ENCODE measurements at places on chromosomes 6 and 20.

GRCh38 chr20:6942266-6942665 is 174.8 kb downstream of the BMP2 start:
- DNase-seq, result no peak

- no peak for DNase-seq
These were observed 6.4 kb upstream of the CST7 start for GRCh38 chr20:24942679-24943078.

- DNase-seq, result no peak
These were observed 262.9 kb upstream of the BTBD3 start for GRCh38 chr20:11654766-11655165.

GRCh38 chr6:74596588-74596987 is 609.3 kb downstream of the COL12A1 start:
- no peak for DNase-seq

DNA sequence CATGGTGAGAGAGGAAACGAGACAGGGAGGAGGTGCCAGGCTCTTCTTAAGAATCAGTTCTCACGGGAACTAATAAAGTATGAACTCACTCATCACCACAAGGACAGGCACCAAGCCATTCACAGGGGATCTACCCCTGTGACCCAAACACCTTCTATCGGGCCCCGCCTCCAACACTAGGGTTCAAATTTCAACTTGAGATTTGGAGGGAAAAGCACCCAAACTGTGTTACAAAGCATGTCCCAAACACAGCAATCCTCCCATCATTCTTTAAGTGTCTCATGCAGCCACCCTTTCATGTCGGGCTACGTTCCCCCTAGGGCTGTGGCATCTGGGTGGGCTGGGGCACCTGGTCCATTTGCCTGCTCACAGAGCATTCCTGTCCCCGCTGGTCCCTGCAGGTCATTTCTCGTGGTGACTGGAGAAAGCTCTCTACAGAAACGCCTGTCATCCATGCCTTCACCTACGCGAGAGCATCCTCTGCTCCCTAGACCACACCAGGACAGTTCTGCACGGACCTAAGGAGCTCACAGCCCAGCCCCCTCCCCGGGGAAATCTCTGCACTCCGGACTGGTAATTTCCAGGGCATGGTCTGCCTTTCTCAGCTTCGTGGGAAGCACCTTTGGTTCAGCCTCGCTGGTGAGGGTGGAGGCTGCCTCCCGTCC is 79.6 kb downstream of the TTLL2 start:
- DNase-seq, result no peak

GRCh38 chr6:130020073-130020906 is 1.9 kb downstream of the L3MBTL3 start:
- peak; percentile 36 for DNase-seq

DNA sequence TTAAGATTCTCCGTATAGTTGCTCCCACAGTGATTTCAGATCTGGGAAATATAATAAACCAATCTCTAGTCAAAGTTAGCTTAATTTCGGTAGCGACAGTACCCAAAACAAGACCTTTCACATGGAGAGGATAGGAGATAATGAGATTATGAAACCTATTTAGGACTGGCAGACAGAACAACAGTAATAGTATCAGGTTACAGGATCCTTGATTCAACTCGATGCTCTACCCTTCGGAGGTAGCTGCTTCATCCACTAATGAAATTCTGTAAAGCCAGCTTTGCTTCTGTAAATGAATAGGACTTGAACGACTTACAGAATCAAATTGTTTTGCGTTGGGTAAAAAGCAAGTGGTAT is 534 bp upstream of the AKIRIN2 start:
- no peak for DNase-seq

GRCh38 chr6:5305968-5306626 is 44.8 kb downstream of the FARS2 start:
- DNase-seq, result peak; percentile 35

GRCh38 chr20:16684416-16684815 is 45.4 kb upstream of the SNRPB2 start:
- no peak for DNase-seq

DNA sequence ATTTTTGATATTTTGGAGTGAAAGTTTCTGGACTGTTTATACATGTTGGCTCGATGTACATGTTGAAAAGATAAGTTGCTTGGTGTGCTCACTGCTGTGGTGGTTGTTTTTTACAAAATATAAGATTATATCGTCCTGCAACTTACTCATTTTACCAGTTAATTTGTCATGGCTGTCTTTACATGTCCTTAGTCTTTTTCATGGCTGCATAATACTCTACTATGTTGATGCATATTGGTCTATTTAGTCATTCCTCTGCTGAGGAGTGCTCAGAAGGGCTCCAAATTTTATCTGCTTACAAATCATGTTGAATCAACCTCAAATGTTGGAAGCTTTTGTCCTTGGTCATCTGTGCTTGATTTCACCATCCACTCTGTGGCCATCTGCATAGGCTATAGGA is 164.6 kb downstream of the BCKDHB start:
- no peak for DNase-seq

DNA sequence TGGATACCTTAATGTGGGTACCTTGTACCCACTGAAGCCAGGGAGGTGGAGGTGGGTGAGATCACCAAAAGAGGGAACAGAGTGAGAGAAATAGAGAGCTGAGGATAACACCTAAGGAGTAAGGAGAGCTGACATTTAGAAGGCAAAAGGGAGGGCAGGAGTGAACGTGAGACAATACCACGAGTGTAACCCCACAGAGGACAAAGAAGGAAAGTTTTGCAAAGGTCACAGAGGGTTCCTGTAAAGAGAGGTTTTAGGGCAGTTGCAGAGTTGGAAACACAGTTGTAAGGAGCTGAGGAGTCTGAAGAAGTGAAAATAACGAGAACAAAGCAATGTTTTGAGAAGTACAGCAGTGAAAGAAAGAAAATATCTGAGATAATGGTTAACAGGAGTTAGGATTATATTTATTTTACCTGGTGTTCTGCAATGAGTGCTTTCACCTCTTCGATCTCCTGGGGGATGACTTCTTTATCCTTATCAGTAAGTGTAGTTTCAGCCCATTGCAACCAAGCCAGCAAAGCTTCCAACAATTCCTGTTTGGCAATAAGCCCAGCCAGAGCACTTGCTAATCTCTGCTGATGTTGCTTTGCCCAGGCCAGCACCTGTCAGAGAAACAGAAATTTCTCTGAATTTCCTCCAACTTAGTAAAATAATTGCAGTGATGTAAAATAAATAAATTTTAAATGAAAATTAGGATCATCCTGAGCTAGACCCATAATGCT is 166.8 kb downstream of the DST start:
- DNase-seq, result no peak

GRCh38 chr6:156279261-156279969 is 497.8 kb upstream of the ARID1B start:
- DNase-seq, result no peak

- no peak for DNase-seq
These were observed 33.3 kb downstream of the NQO2 start for GRCh38 chr6:3032986-3033385.

DNA sequence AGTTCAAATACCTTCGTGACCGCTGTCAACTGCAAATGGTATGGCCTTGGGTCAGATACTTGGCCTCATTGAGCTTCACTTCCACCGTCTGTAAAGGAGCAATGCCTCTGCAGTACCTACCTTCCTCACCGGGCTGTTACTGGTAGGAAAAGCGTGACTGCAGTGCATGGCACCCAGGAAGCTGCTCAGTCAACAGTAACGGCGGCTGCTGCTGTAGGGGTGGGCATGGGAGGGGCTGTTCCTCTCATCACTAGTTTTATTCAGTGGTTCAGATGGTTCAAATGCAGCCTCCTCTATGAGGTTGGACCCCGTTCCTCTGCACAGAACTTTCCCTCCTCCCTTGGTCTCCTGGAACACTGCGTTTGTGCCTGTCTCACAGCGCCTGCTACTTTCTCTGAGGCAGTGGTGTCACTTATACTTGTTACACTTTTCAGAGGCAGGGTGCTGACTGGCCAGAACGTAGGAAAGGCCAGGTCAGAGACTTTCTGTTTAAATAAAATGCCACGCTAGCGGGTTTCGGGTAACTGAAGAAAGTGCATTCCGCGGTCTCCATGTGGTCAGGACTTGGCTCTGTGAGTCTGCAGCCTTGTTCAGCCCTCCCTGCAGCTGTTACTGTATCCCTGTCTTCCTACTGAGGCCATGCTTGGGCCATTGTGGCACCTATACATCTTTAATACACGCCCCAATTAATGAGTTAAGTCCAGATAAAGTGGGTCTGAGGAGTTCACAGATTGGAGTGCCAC is 279.6 kb downstream of the NRN1 start:
- DNase-seq, result no peak

DNA sequence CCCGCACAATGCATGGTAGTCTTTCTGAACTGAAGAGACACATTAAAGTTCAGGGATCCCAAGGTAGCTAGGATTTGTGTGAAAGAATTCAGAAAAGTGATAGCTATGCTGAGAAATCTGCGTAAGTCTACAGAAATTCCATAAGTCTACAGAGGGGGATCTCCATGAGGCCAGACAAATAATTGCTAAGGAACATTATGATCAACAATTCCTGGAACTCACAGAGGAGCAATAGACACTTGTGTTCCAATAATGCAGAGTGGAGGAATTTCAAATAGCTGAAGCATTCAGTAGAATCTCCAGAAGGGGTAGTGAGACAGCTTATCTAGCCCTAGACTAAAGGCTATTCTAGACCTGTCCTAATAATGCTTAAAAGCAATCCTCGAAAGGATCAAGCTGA is 315.7 kb upstream of the ECI2 start:
- DNase-seq, result no peak

GRCh38 chr6:3592371-3592941 is 135.6 kb upstream of the SLC22A23 start:
- peak; percentile 12 for DNase-seq

- DNase-seq, result no peak
These were observed 6.2 kb downstream of the LATS1 start for GRCh38 chr6:149711711-149712110.

DNA sequence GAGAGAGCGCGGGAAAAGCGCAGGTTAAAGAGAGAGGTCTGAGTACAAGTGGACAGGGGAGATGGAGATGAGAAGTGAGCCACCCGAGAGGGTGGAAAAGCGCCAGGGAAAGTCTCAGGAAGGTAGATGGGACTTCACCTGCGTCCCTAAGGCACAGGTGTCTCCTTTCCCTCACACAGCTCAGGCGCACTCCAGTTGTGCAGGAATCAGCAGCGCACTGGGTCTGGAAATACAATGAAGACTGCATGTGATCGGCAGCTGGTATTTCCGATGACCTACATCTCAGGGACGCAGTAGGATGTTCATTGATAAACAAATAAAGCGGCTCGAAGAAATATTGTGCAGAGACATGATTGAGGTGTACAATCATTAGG is 432 bp upstream of the KHDRBS2 start:
- DNase-seq, result no peak

- no peak for DNase-seq
These were observed 3.9 kb downstream of the ZMYND8 start for GRCh38 chr20:47352332-47353238.

GRCh38 chr6:134619789-134620188 is 301.9 kb upstream of the SGK1 start:
- no peak for DNase-seq

GRCh38 chr6:23505026-23505425 is 621.0 kb upstream of the NRSN1 start:
- no peak for DNase-seq

GRCh38 chr6:4372866-4373265 is 237.5 kb upstream of the ECI2 start:
- DNase-seq, result no peak

DNA sequence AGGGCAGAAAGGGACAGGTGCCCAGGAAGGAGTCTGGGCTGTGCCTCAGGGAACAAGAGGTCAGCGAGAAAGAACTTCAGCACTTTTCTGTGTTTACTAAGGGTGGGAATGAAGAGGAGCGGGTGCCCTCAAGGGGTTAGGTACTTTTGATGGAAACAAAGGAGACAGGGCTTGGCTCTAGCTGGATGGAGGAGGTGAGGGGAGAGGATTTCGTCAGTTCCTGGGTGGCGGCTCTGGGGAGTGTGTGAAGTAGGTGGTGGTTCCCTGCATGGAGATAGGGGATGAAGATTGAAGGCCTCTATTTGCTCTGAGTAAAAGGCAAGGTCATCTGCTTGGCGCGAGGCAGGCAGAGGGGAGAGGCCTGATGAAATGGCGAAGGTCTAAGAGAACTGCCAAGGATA is 40.0 kb upstream of the ANKRD60 start:
- DNase-seq, result no peak

GRCh38 chr6:44020148-44020547 is 107.1 kb downstream of the MRPL14 start:
- no peak for DNase-seq

GRCh38 chr6:30013291-30013922 is 47.7 kb upstream of the POLR1H start:
- peak; percentile 16 for DNase-seq

- DNase-seq, result no peak
These were observed 33.1 kb upstream of the MPC1 start for GRCh38 chr6:166415833-166416347.

DNA sequence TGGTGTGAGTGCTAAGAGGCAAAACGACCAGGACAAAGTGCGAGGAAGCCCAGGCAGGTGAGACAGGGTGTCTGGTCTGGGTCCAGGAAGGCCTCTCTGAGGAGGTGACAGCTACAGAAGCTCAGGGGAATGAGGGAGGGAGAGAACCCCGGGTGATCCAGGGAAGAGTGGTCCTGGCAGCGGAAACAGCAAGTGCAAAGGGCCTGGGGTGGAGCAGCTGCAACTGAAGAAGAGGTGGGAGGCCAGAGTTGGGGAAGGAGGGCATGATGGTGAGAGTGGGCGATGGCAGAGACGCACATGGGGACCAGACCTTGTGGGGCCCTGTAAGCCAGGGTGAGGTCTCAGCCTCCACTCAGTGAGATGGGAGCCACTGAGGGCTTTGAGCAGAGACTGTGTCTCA is 45.8 kb downstream of the DLGAP4 start:
- no peak for DNase-seq

- peak; percentile 47 for DNase-seq
These were observed 196.2 kb downstream of the BTBD9 start for GRCh38 chr6:38443352-38444144.

DNA sequence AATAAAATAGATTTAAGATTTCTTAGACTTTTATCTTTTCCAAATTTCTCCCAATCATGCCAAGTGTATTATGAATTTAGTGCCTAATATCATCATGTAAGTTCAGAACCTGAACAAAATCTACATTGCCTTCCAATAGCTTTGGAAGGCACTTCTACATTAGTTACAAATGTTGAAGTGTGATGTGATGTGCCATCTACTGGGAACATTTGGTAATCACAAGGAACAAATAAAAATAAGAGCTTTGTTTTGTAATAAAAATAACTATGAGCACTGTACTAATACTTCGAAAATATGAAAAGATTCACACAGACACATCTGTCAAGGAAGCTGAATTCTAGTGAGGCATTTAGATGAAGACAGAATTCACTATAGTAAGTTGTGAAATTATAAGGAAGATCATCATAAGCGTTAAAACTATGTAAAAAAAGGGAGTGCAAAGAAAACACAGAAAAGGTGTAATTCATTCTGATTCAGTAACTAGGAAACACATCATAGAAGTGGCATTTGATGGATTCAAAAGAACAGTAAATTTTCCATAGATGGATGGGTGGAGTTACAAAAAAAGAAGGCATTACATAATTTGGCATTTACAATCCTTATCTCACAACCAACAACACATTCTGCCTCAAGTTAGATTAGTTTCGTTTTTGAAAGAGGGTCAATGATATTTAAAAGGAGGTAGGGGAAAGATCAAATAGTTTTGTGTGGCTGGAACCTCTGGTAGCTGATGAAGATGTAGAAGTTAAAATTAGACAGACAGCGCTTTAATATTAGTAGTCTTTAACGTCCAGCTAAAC is 161.0 kb downstream of the ASCC3 start:
- peak; percentile 1 for DNase-seq

Measured in activated CD4-positive, alpha-beta T cell treated with anti-CD3 and anti-CD28 coated beads, Interleukin-2, Interleukin-6, amounts not matched to agents 100 ng/mL and 50 ng/mL, durations not matched to agents 16 hours and 8 hours (primary cell).